ENCODE measurements at places on chromosomes 12 and 14.

- DNase-seq: no peak
Measured at GRCh38 chr12:81461163-81461562, 298.0 kb downstream of the PPFIA2 start.

GRCh38 chr12:2145433-2145998, 92.7 kb downstream of the CACNA1C start:
- DNase-seq: no peak

DNA sequence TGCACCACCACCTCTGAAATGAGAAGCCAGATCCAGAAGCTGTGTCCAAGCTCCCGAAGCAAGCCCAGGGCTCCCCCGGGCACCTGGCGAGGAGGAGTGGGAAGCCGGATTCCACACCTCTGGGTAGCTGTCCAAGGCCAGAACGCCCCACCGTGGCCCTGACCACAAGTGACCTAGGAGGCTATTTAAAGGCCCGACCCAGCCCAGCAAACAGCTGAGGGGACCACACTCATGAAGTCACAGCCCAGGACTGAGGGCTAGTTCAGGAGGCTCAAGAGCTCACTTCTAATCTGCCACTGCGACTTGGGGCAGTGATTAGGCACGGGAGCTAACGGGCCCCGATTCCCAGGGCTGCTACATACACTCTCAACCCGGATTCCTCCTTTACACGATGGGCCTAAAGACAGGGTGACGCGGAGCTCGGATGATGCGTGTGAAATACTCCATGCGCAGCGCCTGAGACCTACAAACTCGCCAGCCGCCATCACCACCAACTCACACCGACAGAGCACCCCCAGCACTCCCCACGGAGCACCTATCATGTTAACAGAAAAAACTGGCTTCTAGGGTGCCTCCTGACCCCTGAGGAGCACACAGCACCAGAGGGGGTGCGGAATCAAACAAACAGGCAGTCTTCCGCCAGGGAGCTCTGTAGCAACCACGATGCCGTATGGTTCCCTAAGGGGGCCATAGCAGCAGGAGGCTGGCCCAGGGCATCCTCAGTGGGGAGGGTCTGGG, 84.0 kb upstream of the GPR68 start:
- DNase-seq: no peak

GRCh38 chr12:71243370-71243769, 85.6 kb upstream of the TSPAN8 start:
- no peak for DNase-seq

GRCh38 chr14:62847168-62847567, 198.1 kb downstream of the KCNH5 start:
- no peak for DNase-seq

DNA sequence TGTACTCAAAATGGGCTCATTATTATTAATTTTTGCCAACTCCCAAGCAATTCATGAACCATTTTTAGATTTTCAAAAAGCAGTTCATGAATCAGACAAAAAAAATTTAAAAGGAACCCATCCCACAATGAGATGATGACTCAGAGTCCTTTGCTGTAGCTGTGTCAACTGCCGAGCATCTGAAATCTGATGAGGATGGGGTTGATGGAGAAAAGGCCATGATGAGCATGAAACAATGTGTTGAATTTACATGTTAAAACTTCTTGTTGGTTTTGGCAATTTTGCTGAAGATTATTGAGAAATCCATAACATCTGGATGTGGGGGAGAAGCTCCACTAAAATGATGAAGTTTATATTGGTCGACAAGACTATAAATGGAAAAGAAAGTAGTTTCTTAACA, 378.0 kb downstream of the FOXG1 start:
- DNase-seq: no peak
